ENCODE measurements at places on chromosomes 3 and 15. TPM values are rescaled to one million over a fixed set of nuclear protein-coding genes. Genes with fewer than 3 reads are reported as not detected.

GRCh38 chr3:120435621-120436020, 15.2 kb downstream of the FSTL1 start:
- no peak for DNase-seq

DNA sequence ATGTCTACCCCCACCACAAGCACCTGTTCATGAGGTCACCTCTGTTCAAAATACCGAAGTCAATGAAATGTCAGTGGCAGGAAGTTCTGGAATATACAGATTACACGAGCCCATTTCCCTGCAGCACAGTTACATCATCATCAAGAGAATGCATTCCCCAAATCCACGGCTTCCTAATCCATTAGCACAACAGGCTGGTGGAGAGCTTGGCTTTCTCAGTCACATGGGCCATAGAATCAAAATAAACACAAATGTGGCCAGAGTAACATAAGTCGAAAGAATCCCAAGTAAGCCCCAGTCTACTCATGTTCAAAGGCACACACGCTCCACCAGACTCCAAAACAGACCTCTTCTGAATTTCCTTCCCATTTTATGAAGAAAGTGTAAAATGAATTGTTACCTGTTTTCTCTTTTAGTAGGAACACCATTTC, 419.3 kb downstream of the MAGI1 start:
- DNase-seq = no peak

DNA sequence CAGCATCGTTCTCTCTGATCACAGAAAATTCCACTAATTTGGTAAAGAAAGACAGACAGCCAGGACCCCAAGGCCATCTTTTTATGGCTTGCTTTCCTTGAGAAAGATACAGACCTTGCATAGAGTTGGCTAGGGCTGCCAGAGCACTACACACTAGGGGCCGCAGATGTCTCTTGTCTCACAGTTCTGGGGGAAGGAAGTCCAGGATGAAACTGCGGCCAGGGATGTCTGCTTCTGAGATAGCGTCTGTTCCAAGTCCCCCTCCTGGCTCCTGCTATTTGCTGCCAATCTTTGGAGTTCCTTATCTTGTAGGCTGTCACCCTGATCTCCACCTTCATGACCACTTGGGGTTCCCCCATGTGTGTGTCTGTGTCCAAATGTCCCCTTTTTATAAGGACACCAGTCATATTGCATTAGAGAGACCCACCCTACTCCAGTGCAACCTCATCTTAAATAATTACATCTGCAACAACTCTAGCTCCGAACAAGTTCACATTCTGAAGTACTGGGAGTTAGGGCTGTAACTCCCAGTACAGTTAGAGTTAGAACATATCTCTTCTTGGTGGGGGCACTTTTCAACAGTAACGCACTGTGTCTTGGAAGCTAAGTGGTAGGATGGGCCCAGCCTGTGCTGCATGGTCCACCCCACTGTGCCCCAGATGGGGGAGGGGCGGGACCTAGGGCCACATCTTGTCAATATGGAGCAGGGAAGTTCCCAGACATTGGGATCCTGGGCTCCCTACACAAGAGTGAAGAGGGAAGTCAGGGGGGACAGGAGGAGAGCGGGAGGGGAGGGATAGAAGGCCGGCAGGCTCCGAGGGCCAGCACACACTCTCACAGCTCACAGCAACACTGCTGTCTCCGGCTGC, 42.2 kb downstream of the KLF15 start:
- DNase-seq = no peak

- DNase-seq = no peak
Observed at GRCh38 chr3:47874913-47875312, 72.0 kb downstream of the DHX30 start.

GRCh38 chr15:73328981-73329380, 39.8 kb downstream of the HCN4 start:
- no peak for DNase-seq

DNA sequence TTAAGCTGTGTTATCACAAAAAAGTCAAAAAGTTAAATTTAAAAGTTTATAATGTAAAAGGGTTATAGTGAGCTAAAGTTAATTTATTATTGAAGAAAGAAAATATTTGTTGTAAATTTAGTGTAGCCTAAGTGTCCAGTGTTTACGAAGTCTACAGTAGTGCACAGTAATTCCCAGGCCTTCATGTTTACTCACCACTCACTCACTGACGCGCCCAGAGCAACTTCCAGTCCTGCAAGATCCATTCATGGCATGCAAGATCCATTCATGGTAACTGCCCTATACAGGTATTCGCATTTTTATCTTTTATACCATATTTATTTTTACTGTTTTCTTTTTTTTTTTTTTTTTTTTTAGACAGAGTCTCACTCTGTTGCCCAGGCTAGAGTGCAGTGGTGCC, 69.5 kb downstream of the TPRA1 start:
- DNase-seq = no peak

ICE2 gene
- 68.5 TPM for total RNA-seq

IL5RA gene
- not detected for total RNA-seq

SPPL2A gene
- total RNA-seq = 105 TPM
